Ovary (tissue), 10 donors: ENCODE measurements at places on chromosomes 2 and 18. TPM values are rescaled to one million over a fixed set of nuclear protein-coding genes. Genes with fewer than 3 reads are reported as not detected.
A peak's percentile ranks its signal among the peaks of the same experiment; 100 is the strongest.

DNA sequence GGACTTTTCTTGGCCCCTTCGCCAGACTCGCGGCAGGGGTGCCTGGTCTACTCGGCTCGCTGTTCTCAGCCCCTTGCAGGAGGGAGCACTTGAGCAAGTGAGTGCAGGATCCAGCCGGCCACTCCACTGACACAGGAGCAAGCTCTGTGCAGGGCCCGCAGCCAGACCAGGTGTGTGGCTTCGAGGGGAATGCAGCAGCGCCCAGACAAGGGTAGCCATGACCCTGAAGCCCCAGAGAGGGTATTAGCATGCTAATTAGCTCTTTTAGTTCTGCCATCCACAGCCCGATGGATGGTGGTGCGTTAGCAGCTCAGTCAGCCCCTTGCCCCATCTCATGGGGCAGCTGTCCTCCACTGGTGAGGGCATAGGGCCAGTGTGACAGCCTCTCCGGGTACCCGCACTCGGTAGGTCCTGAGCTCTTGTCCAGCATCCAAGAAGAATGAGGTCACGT is 103.2 kb upstream of the HS6ST1 start:
- no peak overlapping the region for H3K4me3 ChIP-seq
- H3K27me3 ChIP-seq = no peaks in the 10 kb centered on the region
- DNase-seq = peak; percentile 8
- no peak overlapping the region for H3K27ac ChIP-seq

GRCh38 chr2:20431772-20432171 is 15.1 kb upstream of the RHOB start:
- no peaks in the 10 kb centered on the region for H3K36me3 ChIP-seq
- peak; percentile 2 for DNase-seq
- no peaks in the 10 kb centered on the region for H3K4me1 ChIP-seq
- H3K4me3 ChIP-seq = no peak overlapping the region
- no peak overlapping the region for H3K27ac ChIP-seq

GRCh38 chr2:23388294-23388693 is 3.3 kb downstream of the KLHL29 start:
- H3K27ac ChIP-seq = no peak overlapping the region
- no peak for DNase-seq
- H3K4me3 ChIP-seq = no peak overlapping the region
- no peaks in the 10 kb centered on the region for H3K36me3 ChIP-seq

DNA sequence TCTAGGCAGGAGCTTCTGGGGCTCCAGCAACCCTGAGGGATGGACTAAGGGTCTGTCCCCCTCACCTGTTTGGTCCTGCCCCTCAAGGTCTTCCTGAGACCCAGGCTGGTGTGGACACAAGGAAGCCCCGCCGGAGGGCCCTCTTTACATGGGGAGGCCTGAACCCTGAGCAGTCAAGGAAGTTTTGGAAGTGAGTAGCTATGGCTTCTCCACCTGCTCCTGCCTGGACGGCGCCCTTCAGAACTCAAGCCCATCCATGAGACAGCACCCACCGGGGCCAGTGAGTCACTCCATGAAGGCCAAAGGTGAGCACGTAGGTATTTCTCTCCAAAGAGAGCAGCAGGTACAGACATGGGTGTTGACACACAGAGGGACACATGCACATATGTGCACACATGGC is 98.2 kb upstream of the CTDP1 start:
- no peaks in the 10 kb centered on the region for H3K36me3 ChIP-seq
- H3K27ac ChIP-seq = no peak overlapping the region
- no peaks in the 10 kb centered on the region for H3K27me3 ChIP-seq
- peaks cover 22% of the 10 kb centered on the region for H3K4me1 ChIP-seq

DNA sequence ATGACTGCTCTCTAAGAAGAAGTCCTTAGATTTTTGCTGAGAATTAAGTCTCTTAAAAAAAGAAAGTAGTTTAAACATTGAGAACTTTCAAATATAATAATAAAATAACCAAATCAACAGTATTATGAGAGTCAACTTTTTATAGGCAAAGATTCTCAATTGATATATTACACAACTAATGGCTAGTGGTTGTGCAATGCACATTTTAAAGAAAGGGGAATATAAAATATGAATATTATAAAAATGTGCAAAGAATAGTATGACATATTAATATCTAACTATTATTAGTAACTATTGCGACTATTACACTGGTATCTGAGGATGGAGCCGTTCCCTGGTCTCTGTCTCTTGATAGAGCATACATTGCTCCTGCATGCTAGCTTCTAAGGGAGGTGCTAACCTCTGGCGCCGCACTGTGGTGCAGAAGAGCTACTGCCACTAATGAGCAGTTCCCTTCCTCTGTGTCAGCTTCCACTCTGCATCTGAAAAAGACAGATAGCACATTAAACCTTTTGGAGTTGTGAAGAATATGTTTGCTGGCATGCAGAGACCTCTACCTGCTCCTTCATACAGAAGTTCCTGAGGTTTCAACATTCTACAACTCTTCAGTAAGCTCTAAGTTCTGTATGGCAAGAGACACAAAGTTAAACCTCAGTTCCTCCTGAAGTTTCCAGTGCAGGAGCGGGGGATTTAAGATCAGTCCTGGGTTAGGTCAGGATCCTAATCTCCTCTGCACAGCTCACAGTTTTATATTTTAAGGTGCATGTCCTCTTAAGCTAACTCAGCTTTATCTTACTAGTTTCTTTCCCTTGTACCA is 3.5 kb upstream of the SLC9A2 start:
- no peaks in the 10 kb centered on the region for H3K27me3 ChIP-seq
- H3K4me3 ChIP-seq = no peak overlapping the region
- no peaks in the 10 kb centered on the region for H3K36me3 ChIP-seq
- peaks cover 6% of the 10 kb centered on the region for H3K4me1 ChIP-seq
- H3K27ac ChIP-seq = no peak overlapping the region
- no peak for DNase-seq

DNA sequence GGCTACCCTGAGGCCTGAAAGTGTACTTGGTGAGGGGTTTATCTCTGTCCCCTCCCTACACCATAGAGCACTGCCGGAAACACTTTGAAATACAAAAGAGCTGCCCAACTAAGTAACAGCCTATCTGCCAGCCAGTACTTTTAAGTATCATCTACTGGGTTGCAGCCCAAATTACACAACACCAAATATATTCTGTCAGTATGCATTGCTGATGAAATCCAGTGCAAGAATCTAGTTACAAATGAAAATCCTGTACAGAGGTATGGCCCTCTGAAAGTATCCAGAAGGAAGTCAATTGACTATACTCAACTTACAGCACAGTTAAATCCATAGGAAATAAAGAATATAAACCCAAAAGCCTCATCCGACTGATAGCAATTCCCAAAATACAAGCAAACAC is 280.8 kb downstream of the CCDC85A start:
- no peaks in the 10 kb centered on the region for H3K36me3 ChIP-seq
- DNase-seq = no peak
- H3K27me3 ChIP-seq = no peaks in the 10 kb centered on the region
- H3K4me1 ChIP-seq = no peaks in the 10 kb centered on the region
- no peak overlapping the region for H3K4me3 ChIP-seq

DNA sequence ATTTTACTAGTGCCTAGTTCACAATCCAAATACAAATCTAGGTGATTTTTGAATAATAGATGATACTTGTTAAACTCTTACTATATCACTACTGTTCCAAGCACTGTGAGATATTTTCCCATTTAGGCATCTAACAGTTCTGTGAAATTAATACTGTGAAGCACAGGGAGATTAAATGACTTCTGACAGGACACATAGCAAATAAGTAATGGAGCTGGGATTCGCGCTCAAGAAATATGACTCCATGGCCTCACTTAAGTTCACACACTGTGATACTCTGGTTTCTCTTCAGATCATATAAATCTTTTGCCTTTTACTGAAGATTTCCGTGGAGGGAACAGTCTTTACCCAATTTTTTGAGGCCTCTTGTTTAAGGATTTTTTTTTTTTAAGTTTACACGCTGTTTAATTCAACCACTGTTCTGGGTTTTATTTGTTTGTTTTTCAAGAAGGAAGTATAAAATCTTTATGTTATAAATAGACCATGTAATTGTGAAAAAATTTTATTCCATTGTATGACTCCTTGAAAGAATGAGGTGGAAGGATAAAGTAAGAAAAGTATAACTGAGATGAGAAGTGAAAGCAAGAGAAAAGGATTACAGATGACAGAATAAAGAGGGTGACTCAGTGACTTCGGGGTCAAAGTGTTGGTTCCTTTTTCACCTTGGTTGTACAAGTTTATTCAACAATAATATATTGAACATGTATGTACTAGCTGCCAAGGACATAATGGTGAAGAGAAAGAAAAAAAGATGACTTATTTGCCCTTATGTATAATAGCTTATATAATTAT is 30.2 kb downstream of the RBM45 start:
- no peaks in the 10 kb centered on the region for H3K27me3 ChIP-seq
- H3K4me1 ChIP-seq = no peaks in the 10 kb centered on the region
- no peaks in the 10 kb centered on the region for H3K36me3 ChIP-seq
- H3K4me3 ChIP-seq = no peak overlapping the region
- H3K27ac ChIP-seq = no peak overlapping the region

- no peak overlapping the region for H3K4me3 ChIP-seq
- H3K4me1 ChIP-seq = no peaks in the 10 kb centered on the region
- no peaks in the 10 kb centered on the region for H3K36me3 ChIP-seq
Measured at GRCh38 chr2:85485815-85486214, 53.2 kb upstream of the MAT2A start.

- no peaks in the 10 kb centered on the region for H3K27me3 ChIP-seq
- peaks cover 3% of the 10 kb centered on the region for H3K4me1 ChIP-seq
- no peaks in the 10 kb centered on the region for H3K36me3 ChIP-seq
- DNase-seq = no peak
Measured at GRCh38 chr2:58130238-58130637, 83.6 kb downstream of the VRK2 start.

GRCh38 chr2:240794178-240794721 is 25.8 kb downstream of the KIF1A start:
- H3K27me3 ChIP-seq = no peaks in the 10 kb centered on the region
- peaks cover 2% of the 10 kb centered on the region for H3K4me1 ChIP-seq
- DNase-seq = peak; percentile 22
- H3K4me3 ChIP-seq = no peak overlapping the region
- no peak overlapping the region for H3K27ac ChIP-seq

DNA sequence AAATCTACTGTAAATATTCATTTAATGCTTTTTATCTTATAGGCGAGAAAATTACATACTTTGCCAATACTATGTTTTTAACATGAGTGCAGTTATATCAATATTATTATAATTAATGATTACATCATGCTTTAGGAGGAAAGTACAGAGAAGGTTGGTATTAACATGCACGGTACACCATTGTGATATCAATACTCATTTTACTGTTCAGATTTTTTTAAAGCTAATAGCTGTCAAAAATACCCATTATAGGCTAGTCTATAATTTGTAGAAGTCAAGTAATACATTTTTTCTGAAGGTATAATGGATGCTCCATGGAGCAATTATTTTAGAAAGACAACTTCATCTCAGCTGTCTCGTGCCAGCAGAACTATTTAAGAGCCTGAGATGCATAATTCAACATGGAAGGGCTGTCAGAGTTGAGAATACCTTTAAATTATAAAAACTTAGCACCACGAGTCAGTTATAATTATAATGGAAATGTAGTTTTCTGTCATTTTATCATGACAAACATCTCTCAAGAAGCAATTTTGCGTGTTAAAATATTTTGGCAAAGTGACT is 1641.7 kb upstream of the ACVR2A start:
- no peaks in the 10 kb centered on the region for H3K36me3 ChIP-seq
- H3K27me3 ChIP-seq = no peaks in the 10 kb centered on the region
- H3K4me3 ChIP-seq = no peak overlapping the region
- H3K27ac ChIP-seq = no peak overlapping the region

DNA sequence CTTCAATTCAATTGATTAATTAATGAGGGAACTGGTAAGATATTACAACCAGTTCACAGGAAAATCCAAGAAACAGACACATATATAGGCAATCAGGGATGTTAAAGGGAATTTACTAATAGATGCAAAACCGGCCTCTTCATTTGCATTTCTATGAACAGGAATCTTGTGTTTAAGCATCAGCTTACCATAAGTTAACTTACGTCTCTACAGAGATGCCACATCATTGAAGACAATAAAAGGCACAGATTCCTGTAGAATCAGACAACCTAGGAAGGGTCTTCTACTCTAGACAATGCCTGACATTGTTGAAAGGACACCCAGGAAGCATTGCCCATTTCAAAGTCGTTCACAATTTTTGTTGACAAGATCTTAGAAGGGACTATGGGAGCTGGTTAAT is 121.0 kb upstream of the STPG4 start:
- H3K36me3 ChIP-seq = no peaks in the 10 kb centered on the region
- H3K4me1 ChIP-seq = peaks cover 3% of the 10 kb centered on the region

GRCh38 chr2:48183991-48184390 is 277.7 kb upstream of the FBXO11 start:
- DNase-seq = no peak
- H3K27ac ChIP-seq = no peak overlapping the region
- no peaks in the 10 kb centered on the region for H3K36me3 ChIP-seq
- H3K4me1 ChIP-seq = no peaks in the 10 kb centered on the region
- H3K4me3 ChIP-seq = no peak overlapping the region

- H3K27ac ChIP-seq = no peak overlapping the region
- no peaks in the 10 kb centered on the region for H3K36me3 ChIP-seq
- peaks cover 3% of the 10 kb centered on the region for H3K4me1 ChIP-seq
- no peaks in the 10 kb centered on the region for H3K27me3 ChIP-seq
Measured at GRCh38 chr18:79982736-79983135, 5.6 kb downstream of the TXNL4A start.

DNA sequence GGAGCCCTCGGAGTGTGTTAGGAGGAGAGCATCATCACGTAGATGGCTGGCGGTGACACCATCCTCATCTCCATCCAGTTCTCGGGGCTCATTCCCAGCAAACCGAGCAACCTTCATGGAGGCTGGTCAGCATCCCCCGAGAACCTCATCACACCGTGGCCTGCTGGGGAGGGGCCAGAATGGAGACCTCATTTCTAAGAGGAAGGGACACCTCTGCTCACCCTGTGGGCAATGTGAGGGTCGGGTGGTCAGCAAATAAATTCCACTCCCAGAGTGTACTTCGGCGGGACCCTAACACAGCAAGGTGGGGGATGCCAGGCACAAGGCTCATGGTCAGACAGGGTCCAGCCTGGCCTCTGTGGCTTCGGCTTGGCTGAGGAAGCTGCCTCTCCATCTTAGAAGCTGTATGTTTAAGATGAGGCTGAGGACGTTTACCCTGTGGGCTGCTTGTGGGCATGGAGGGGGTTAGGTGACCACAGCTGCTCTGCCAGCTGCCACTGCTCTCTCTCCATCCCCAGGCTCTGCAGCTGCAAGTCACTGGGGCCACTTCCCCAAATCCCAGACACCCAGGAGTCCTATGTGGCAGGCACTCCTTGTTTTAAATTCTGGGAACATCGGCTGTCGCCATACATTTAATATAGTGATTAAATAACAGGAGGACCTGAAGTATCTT is 56.5 kb upstream of the PXDN start:
- no peak overlapping the region for H3K4me3 ChIP-seq
- no peaks in the 10 kb centered on the region for H3K4me1 ChIP-seq
- no peak overlapping the region for H3K27ac ChIP-seq
- H3K27me3 ChIP-seq = no peaks in the 10 kb centered on the region
- no peak for DNase-seq

DUSP19 gene
- 3.8 TPM for total RNA-seq

SERPINB2 gene
- total RNA-seq = 6.4 TPM
